AG10803 (cell line): ENCODE measurements at places on chromosomes 7 and 10.
A peak's percentile ranks its signal among the peaks of the same experiment; 100 is the strongest.

- DNase-seq, result peak; percentile 20
These were observed 64.1 kb downstream of the PCGF5 start for GRCh38 chr10:91284486-91285090.

- no peak for DNase-seq
These were observed 193.7 kb downstream of the RELN start for GRCh38 chr7:103795787-103796186.

DNA sequence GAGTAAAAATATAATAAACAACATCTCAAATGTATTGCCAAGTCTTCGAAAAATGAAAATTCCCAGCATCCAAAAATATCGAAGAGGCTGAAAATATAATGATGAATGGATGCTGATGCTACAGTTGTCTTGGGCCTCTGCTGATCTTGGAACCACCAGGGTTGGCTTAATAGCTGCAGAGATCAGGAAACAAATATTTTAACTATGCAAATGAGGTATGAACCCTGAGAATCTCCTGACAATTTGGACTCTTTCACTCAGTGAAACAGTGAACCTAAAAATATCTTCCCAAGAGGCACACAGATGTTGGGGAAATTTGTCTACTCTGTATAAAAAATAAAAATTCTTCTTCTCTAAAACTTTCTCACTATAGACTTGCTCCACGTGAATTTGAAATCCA, 97.7 kb upstream of the EGFR start:
- DNase-seq, result peak; percentile 66

- no peak for DNase-seq
These were observed 990 bp downstream of the ZNF467 start for GRCh38 chr7:149772241-149772955.

- DNase-seq, result peak; percentile 18
These were observed 91.2 kb downstream of the GTF2IRD1 start for GRCh38 chr7:74544706-74545469.

- no peak for DNase-seq
These were observed 159.8 kb downstream of the DNAJB6 start for GRCh38 chr7:157496416-157497275.

DNA sequence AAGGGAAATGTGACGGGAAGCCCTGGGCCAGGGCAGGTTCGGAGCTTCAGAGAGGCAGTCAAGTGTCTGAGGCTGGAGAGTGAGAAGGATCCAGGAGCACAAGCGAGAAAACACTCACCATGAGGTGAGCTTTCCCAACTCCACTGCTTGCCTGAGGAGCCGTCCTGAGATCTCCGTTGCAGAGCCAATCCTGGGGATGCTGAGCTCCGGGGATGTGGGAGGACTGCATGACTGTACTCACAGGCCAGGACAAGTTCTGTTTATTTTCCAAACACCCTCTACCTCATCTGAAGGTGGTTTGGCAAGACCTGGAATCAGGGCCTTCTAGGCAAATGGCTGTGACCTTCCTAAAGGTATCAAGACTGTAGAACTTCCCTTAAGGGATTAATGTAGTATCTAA, 38.7 kb downstream of the GLI3 start:
- DNase-seq, result no peak

DNA sequence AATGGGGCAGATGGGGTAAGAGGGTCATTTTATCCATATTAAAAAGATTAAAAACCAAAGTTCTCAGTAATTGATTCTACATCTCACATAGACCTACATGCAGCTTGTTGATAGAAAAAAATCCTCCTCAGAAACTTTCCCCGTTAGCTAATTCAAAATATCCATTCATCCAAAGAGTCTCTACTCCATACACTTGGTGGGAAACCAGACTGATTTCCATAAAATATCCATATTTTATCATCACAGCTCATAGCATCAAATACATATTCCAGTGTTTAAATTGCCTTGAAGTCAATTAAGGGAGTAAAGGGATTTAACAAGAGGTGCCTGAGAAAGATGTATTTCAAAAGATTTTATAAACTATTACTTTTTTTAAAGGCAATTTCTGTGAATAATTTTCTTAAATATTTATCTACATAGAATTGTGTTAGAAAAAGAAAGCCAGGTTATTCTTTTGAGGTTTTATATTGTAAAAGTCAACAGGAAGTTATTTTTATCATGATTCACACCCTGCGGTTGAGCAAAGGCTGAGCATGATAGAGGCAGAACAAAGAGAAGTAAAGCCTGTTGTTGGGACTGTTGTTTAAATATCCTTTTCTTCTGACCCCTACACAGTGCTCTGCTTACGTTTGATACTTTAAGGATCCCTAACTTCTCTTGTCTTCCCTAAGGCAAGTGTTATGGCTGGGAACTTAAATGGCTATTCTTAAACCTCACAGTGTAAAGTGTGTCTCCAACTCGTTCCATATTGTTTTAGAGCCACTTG, 266.7 kb downstream of the PRKG1 start:
- DNase-seq, result no peak

DNA sequence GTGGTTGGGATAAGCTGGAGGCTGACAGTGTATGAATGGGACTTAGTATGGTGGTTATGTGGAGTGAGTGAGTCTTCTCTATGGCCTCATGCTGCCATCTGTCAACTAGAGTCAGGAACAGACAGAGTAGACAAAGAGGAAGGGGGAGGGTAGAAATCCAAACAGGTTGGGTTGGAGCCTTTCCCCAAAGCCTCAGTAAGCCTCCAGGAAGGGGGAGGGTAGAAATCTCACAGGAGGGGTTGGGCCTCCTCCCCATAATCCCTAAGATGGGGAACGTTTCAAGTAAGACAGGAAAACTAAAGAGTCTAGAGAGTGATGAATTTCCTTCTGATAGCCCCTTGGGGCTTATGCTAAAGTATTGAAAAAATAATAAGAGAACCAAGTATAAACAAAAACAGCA, 2.0 kb upstream of the AKR1B15 start:
- no peak for DNase-seq
